Vagina (tissue), 2 donors: ENCODE measurements at places on chromosomes 2 and 18.

- DNase-seq: no peak
Measured at GRCh38 chr2:8416849-8417832, 264.7 kb upstream of the ID2 start.

- DNase-seq: no peak
Measured at GRCh38 chr18:46506974-46507586, 149.9 kb downstream of the LOXHD1 start.

DNA sequence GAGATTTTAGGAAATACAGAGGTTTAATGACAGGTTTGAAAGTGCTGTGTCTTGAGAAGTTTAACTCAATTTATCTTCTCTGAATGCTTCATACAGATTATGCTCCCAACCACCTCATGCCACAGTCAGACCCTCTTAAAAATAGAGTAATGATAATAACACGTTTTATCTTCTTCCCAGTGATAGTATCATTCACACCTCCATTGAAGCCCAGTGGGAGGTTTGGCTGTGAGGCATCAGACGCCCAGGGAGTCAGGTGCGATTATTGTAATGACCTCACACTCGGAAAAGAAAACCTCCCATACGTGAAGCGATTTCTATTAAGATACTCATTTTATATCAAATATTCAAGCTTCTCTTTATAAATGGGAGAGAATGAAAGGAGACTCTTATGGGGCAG lies 366.3 kb downstream of the SETBP1 start:
- no peak for DNase-seq

GRCh38 chr2:3079466-3079865 lies 298.2 kb downstream of the EIPR1 start:
- DNase-seq: no peak

DNA sequence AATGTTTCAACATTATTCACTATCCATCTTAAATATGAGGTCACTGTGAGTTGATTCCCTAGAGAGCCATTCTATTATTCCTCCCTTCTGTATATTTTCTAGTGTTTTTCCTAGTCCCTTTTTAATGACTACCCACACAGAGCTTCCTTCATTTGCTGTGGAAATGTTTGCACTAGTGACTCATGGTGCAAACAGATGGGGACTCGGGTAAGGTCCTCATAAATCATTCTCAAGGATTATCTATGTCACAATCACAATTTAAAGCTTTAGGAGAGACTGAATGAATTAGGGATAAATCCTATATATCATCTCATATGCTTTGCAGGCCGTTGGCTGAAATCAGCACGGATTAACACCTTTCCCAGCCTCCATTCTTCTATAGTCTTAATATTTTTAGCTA lies 159.6 kb downstream of the DCC start:
- no peak for DNase-seq

DNA sequence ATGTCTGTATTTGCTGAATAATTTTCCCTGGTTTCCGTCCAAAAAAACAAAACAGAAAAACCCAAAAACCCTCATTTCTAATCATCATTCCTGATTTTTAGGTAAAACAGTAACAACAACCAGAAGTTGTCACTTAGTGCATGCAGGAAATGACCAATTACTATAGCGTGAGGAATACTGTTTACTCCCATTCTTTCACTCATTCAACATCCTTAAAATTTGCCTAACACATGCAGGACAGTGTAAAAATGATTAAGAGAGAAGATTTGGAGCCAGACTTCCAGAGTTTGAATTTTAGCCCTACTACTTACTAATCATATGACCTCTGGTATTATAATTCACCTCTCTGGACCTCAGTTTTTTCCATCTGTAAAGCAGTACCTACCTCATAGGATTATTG lies 83.1 kb downstream of the FIGN start:
- no peak for DNase-seq

DNA sequence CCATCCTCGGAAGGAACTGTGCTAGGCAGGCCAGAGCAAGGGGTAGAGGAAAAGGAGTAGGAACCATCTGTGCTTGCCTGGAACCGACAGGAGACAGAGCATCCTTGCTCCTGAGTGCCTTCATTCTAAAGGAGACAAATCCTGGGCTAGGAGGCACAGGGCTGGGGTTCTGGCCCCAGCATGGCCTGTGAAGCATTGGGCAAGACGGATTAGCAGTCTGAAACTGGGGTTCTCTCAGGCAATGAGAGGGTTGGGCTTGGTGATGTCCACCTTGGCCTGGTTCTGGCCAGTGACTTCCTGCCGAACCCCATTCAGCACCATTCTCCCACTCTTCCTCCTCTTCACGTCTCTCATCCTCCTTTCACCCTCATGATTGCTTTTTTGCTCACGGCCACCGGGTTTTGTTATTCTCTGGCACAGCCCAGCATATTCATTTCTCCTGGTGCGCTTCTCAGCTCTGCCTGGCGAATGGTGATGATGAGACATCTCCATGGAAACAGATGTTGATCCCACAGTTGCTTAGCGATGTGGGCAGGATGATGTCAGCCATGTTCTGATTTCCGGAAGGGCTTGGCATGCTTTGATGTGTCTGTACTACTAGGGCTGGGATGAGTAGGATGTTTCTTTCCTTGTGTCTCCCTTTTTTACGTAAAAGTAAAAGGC lies 127.7 kb downstream of the CAPN13 start:
- no peak for DNase-seq

DNA sequence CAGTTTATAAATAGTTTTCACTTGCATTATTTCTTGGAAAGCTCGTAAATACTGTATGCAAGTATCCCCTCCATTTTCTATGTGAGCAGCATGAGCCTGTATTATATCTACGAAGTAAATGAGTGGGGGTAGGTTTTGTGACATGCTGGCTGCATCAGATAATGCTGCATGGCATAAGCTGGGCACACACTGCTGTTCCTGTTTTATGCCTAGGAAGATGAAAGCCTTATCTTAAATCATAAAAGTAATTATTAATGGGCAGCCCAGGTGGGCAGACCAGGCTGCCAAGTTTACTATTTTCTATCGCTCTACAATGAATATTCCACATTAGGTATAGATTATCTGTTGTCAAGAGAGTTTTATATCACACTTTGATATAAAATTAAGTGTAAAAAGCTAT lies 854.6 kb downstream of the DPP10 start:
- DNase-seq: no peak

- no peak for DNase-seq
Measured at GRCh38 chr2:107323946-107324565, 438.1 kb upstream of the ST6GAL2 start.

- DNase-seq: no peak
Measured at GRCh38 chr2:171788316-171788993, 101.2 kb downstream of the DYNC1I2 start.

DNA sequence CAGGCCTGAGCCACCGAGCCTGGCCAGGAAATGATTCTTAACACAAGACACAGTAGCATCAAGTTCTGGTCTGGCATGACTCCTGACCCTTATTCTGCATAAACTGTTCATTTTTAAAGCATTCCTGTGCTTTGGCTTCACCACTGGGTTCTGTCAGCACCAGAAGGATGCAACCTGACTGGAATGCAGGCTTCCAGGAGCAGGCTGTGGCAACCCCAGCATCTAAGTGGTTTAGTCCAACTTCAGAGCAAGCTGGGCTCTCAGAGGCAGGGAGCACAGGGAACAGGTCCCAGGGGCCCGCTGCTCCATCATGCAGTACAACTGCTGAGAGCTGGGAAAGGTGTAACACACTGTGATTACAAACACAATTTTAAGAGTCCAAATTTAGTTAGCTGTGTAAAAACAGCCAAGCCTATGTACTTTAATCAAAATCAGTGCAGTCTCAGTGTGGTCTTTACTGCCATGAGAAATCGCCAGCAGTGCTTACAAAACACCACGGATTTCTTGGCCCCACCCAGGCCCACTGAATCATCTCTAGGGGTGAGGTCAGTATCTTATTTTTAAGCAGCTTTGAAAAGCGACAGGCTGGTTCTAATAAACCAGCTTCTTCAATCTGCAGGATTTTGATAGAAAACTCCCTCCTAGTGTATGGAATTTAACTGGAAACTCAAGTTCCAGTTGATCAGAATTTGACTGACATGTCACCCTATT lies 44.4 kb upstream of the TMEM182 start:
- DNase-seq: no peak

DNA sequence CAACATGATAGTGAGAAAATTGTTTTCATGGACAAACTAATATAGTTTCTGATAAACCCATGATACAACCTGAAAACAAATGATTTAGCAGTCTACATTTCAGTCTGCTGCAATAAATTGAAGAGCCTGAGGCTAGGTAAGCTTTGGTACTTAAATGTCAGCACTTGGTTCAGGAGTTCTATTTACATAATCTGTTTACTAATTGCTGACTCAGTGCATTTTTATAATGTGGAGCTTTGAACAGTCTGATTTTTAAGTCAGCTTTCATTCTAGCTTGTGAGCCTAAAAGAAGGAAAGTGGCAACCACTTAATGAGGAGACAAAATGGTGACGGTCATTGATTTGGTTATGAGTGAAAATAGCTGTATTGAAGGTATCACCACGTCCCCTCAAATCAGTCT lies 488.6 kb downstream of the CPS1 start:
- DNase-seq: no peak

DNA sequence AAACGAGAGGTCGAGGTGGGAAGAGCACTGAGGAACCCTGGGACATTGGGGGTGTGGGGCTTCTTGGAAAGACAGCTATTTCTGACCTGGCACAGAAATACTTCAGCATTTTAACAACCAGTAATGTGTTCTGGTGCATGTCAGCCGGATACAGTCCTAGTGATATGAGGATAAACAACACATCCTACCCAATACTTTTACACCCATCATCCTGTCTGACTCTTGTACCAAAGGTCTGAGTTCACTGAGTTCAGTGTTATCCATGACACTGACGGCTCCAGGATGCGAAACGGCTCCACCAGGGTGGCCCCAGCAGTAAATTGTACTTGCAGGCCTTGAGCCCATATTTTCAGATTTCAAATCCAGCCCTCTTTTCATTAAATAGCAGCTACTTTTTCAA lies 65.9 kb upstream of the SH3BP4 start:
- DNase-seq: no peak

DNA sequence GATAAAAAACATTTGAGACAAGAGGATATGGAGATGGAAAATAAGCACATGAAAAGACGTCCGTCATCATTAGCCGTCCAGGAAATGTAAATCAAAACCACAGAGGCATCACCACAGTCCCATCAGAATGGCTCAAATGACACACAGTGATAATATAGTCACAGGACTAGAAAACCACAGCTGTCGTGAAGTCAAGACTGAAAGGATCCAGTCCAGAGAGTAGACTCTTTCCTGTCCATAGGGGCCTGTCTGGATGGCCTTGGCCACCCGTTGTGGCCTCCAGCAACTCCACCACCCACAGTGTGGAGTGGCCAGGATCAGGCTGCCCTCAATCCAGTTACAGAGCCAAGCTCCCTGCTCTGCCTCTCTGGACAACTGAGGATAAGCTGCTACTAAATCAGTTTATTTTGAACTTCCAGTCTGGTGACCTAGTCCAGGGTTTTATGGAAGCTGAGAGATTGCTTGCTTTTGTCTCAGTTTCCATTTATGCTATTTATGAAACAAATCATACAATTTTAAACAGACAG lies 60.4 kb downstream of the RHOB start:
- no peak for DNase-seq

GRCh38 chr18:11862468-11863137 lies 11.4 kb downstream of the CHMP1B start:
- DNase-seq: no peak

DNA sequence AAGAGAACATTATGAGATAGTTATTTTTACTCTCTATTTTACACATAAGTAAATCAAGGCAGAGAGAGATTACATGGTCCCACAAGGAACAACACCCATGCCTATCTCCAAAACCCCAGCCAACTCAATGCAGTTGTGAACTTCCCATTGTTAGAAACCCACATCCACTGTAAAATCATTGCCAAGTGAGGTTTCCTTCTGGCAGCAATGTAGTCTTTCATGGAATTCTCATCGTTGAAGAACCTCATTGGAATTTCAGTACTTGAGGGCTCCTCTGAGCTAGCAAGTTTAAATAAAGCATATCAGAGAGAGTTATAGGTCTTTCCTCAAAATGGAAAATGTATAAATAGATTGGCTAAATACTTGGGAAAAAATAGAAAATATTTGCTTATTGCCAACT lies 105.2 kb downstream of the RAD51AP2 start:
- DNase-seq: no peak

- DNase-seq: no peak
Measured at GRCh38 chr2:5749347-5749746, 57.2 kb downstream of the SOX11 start.

- no peak for DNase-seq
Measured at GRCh38 chr18:52342456-52342855, 2.5 kb downstream of the DCC start.

DNA sequence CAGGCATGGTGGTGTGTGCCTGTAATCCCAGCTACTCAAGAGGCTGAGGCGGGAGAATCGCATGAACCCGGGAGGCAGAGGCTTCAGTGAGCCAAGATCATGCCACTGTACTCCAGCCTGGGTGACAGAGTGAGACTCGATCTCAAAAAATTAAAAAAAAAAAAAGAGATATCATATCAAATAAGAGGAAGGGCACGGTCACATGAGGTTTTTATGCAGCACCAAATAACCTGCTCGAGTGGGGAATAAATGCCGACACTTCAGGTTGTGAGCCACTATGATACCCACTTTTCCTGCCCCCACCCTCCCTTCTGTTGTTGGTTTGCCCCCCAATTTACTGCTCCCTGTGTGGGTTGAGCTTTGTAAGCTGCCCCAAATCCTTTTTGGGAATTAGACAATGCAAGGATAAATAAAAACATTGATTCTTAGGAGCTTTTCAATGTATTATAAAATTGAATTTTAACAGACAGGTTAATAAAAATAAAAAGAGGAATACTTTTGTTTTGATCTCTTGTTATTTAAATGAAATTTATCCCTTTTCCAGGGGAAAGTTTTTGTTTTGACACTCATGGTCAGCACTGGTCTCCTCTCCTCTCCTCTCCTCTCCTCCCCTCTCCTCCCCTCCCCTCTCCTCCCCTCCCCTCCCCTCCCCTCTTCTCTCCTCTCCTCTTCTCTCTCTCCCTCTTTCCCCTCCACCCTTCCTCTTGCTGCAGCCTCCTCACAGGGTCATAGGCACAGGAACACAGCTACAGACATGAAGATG lies 29.2 kb downstream of the CD8B start:
- DNase-seq: no peak

GRCh38 chr2:38427936-38428335 lies 50.9 kb upstream of the ATL2 start:
- no peak for DNase-seq

DNA sequence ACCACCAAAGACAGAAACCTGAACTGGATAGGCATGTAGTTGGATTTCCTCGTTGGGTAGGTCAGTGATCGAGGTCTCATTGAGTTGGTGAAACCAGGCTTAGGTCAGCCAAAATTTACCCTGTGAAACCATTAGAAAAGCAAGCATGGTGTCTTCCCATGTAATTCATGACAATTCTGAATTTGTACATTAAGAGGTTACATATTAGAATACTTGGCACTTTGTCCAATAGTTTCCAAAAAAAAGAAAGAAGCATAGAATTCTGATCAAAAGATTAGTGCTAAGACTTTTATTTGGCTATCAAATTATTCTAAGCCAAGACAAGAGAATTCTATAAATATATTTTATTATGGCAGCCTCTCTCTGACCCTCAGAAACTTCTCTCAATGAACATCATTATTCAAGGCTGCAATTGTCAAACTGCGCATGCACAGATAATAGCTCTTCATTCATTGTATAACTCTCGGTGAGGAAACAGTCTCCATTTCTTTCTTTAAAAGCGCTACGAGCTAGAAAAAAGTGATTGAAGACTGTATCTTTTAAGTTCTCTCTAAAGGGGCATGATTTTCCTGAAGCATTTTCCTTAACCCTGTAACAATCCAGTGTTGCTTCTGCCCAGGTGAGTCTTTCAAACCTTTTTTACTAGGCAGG lies 79.1 kb upstream of the MYCN start:
- no peak for DNase-seq

- no peak for DNase-seq
Measured at GRCh38 chr2:112528541-112528940, 13.7 kb upstream of the POLR1B start.

- DNase-seq: no peak
Measured at GRCh38 chr2:209663139-209663538, 108.5 kb upstream of the UNC80 start.
